ENCODE measurements at places on chromosomes 13 and 19.

- DNase-seq: no peak
Measured at GRCh38 chr13:73220966-73221720, 162.3 kb downstream of the KLF5 start.

- no peak for DNase-seq
Measured at GRCh38 chr13:80945328-80945727, 604.4 kb upstream of the SPRY2 start.

DNA sequence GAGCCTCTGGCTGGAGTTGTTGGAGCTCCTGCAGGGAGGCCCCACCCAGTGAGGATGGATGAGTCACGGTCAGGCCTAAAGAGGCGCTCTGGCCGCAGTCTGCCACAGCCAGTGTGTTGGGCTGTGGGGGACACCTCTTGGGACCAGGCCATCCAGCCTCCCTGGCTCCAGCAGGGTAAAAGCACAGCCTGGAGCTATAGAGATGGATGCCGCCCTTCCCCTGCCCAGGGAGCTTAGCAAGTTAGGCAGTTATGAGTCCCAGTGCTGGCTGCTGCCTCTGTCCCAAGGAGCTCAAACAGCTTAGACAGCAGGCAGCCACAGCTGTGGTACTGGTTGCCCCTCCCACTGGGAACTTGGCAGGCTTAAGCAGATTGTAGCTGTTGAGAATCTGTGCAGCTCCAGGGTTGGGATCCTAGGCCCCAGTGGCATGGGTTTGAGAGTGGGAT is 100.9 kb downstream of the NDFIP2 start:
- no peak for DNase-seq

- DNase-seq: peak; percentile 88
Measured at GRCh38 chr19:7705387-7706187, 3.7 kb upstream of the FCER2 start.

GRCh38 chr13:41004875-41005693 is 14.0 kb downstream of the ELF1 start:
- DNase-seq: no peak

DNA sequence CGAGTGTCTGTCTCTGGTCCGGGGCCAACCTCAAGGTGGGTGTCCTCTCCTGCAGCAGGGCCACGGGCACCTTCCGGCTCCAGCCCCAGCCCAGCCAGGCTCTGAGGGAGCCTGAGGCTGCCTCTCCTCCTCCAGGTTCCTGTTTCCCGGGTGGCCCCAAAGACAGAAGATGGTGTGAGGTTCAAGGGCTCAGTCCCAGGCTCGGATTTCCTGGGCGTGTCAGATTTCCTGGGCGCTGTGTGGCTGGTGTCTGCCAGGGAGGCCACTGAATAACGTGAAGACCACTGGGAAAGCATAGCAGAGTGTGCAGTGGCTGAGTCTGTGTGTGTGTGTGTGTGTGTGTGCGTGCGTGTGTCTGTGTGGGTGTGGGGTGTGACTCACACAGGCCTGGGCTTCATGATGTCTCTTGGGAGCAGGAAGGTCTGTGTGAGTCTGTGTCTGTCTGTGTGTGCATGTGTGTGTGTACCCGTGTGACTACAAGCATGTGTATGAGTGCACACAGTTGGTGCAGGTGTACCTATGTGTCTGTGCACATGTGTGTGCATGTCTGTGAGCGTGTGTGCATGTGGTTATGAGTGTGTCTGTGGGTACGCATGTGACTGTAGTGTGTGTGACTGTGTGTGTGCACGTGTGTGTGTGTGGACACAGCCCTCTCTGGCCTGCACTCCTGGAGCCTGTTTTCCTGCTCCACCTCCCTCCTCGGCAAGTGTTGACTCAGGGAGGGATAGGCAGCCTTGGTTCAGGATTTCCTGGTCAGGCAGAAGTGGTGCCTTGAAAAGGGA is 28.3 kb downstream of the CEBPA start:
- DNase-seq: peak; percentile 66

GRCh38 chr13:32881777-32882145 is 134.5 kb upstream of the KL start:
- no peak for DNase-seq

GRCh38 chr13:84705982-84706710 is 823.9 kb upstream of the SLITRK1 start:
- no peak for DNase-seq

DNA sequence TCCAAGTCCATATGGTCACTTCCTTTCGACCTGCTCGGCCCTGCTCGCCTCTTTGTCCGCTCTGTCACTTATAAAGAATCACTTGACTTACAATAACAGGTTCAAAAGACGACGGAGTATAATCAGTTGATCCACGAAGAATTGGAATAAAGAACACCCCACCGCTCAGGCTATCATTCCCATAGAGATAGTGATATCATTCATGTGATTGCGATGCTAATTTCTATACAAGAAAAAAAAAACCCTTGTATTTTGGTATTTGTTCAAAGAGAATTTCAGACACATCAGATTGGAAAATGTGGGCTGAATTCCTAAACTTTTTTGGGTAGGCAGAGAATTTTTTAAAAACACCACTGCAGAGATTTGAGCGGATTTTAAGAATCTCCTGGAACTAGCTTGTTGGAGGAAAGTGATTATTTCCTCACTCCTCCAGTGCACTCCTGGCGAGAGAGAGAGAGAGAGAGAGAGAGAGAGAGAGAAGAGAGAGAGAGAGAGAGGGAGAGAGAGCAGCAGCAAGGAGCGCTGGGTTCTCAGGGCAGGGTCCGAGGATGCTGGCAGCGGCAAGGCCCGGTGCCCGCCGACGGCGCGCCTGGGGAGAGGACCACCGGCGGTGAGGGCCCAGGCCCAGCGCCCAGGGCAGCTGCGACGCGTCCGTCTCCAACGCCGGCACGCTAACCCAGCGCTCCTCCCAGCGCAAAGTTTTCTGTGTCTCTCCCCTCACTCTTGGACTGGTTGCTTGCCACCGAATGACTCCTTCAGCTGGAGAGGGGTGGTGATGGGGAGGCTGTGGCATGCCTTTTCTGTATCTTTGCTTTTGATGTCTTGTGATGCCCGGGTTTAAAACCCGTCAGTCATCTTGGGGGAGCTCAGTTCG is 149.0 kb upstream of the ZNF536 start:
- DNase-seq: no peak

DNA sequence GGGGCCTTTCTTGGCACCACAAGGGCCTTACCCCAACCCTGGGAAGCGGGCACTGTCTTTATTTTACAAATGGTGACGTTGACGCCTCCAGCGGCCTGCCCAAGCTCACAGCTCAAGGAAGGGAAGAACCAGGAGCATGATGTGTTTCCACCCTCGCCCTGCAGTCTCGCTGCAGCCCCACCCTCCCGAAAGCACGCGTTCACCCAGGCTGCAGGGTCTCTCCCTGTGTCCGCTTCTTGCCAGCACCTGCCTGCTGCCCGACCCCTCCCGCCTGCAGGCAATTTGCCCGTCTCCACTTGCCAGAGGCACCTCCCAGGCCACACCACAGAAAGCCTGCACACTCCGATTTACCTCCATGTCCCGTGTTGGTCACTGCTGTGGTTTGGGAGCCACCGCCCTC is 76.6 kb downstream of the SLC15A1 start:
- no peak for DNase-seq

- no peak for DNase-seq
Measured at GRCh38 chr19:13996928-13997630, 9.0 kb downstream of the RFX1 start.

DNA sequence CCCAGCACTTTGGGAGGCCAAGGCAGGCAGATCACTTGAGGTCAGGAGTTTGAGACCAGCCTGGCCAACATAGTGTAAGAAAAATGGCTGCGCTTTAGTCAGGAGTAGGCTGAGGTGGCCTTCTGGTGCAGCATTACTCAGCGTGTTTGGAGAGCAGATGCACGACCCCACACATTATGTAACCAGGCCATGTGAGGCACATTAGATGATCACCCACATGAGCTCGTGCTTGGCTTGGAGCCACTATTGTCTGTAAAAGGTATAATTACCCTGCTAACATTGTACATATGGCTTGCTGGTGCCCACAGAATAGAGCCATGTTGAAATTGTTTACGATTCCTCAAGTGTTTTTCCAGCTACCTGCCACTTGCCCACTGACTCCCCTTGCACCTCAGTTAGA is 24.0 kb upstream of the SCEL start:
- no peak for DNase-seq
